ENCODE measurements at places on chromosomes 6 and 20.

DNA sequence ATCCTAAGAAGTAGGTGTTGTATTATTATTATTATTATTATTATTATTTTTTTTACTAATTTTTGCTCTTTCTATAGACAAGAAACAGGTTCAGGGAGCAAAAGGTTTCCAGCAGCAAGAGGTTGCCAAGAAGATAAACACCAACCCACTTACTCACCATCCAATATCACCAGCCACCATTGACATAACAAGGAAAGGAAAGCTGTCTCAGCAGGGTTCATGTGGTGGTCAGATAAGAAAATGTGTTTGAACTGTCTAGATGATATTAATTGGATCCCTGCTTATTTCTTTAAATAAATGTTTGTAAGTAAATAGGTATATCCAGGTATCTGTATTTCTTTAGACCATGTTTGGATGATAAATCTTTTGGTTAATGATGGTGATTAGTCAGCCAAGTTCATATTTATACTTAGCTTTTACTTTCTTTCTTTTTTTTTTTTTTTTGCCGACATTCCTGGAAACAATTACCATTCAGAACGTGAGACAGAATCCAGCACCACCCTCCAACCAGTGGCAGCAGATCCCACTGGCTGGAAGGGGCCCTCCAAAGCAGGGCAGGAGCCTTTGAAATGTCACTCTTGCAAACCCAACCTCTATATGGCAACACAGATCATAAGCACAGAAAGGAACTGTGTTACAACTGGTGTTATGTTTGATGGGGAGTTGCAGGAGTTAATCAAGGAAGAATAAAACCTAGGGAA lies 139.2 kb upstream of the ECI2 start:
- no peak for DNase-seq

- DNase-seq = no peak
Measured at GRCh38 chr6:3500262-3501014, 43.6 kb upstream of the SLC22A23 start.

GRCh38 chr20:15977758-15978157 lies 595.5 kb downstream of the KIF16B start:
- DNase-seq = no peak

DNA sequence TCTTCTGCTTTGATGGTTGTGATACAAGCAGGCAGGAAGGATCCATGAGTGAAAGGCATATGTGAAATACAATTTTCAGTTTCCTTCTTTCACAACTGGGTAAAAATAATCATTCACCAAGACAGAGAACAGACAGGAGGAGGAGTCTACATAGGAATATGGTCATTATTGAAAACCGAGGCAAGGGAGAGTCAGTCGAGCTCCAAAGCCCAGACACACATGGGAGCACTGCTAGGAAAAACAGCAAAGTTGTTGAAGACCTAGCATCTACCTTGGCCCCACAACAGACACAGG lies 260.6 kb downstream of the ERMARD start:
- no peak for DNase-seq

GRCh38 chr6:120230008-120230407 lies 880.4 kb upstream of the MAN1A1 start:
- no peak for DNase-seq

DNA sequence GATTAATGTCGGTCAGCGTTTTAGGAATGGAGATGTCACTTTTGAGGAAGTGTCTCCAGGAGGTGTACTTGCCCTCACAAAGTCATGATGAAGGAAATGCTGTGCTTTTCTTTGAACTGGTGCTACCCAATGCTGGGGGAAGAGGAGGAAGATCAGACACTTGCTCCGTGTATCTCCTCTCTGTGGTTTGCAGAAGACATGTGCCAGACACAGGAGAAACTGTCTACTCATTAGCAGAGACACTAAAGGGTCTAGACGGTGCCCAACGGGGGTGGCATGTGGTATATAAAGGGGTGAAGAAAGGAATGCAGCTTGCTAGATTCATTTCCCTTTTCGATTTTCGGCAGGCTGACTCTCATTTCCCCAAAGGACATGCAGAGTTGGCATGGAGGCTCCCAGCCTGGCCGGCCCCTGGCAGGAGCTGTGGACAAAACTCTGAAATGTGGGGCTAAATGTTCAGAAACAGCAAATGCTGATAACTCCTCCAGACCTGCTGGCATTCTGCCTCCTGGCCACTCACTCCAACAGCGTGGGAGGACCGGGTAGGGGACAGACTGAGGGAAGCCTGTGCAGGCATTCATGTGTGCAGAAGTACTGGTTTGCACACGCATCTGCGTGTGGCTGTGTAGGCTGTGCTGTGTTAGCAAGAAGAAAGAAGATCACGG lies 59.6 kb upstream of the QKI start:
- DNase-seq = no peak

GRCh38 chr6:34447910-34448309 lies 18.0 kb upstream of the PACSIN1 start:
- DNase-seq = no peak

DNA sequence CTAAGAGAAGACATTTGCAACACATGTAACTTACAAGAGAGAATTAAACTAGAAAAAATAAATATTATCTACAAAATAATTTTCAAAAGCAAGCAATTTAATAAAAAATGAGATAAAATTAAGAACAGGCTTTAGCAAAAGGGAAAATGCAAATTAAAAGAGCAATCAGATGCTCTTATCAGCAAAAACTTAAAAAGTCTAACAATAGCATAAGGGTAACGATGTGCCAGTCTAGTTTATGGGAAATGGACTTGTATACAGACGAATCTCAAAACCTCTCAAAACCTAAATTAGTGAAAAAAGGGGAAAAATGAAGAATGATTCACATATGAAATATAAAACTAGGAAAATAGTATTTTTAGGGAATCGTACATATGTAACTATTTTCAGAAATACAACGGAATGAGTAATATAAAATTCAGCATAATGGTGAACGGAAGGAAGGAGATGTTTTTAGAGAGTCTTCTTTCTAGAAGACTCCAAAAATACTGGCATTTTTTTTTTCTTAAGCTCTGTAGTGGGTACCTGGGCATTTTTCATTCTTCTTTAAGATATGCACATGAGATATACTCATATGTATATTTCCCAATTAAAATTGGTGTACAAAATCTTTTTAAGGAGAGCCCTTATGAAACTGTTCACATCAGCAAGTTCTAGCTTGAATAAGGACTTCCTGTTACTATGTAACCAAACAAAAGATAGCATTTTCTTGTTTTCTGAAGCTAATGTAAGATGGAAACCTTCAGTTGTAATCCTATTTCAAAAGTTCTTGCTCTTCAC lies 927 bp upstream of the MANEA start:
- no peak for DNase-seq

DNA sequence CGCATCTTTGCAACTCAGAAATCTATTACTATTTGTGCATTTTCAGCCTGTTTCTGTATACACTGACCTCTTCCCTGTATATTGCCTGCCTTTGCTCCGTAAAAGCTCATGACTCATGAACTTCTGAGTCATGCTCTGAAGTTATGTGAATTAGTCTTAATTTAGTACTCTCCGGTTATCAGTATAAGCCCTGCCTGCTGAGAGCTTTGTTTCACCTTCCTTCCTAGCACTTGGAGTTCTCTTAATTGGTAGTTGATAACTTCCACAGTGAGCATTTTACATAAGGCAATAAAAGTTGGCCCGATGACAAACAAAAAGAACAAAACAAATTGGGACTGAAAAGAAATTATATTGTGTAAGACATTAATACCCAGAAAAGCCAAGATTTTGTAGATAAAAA lies 231.4 kb downstream of the GJA1 start:
- DNase-seq = no peak

DNA sequence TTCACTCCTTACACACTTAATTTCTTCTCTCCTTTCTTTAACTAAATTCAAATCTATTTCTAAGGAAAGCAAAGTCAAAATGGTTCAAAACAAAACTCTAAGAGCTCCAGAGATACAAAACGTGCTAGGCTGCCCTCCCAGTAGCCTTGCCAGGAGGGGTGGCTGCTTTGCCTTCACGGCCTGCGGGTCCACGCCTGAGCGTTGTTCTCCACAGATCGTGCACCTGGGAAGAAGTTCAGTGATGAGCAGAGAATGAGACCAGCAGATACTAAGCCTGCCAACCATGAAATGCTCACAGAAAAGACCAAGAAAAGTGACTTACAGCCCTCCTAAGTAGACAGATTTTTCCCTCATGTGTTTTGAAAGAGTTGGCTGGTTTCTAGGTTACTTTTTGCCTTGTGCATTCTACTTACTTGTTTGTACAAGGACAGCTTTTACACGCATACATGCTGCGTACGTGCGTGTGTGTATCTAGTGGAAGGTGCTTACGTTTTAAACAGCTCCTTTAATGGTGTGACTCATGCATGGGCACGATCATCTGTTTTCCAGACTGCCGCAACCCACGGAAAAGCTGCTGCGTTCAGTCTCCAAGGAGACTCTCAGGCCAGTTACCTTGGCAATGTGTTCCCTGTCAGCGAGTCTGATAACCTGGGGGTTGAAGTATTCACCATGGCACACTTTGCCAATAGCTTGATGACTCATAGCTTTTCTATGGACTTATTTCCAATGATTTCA lies 32.4 kb upstream of the PBOV1 start:
- DNase-seq = no peak

DNA sequence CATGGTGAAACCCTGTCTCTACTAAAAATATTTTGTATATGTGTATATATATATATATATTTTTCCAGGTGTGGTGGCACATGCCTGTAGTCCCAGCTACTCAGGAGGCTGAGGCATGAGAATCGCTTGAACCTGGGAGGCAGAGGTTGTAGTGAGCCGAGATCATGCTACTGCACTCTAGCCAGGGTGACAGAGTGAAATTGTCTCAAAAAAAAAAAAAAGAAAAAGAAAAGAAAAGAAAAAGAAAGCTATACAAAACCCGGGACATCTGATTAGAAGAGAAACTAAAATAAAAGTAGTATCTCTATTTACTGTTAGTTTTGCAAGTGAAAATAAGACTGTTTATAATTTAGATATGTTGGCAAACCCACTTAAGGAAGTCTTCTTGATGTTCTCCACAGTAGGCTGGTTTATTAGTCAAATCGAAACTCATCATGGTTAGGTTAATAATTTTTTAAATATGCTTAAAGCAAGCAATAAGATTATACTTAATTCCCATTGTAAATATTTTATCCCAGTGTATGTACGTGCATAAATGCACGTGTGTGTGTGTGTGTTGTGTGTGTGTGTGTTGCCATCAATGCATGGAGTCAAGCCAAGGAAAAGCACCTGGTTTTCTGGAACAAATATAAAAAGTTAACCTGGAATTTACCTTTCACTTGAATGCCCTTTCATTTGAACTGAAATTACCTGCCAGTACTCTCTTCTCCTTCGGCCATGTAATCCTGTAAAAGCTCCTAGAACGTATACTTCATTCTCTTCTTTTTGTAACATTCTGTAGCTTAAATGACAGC lies 7.1 kb downstream of the VNN2 start:
- no peak for DNase-seq

DNA sequence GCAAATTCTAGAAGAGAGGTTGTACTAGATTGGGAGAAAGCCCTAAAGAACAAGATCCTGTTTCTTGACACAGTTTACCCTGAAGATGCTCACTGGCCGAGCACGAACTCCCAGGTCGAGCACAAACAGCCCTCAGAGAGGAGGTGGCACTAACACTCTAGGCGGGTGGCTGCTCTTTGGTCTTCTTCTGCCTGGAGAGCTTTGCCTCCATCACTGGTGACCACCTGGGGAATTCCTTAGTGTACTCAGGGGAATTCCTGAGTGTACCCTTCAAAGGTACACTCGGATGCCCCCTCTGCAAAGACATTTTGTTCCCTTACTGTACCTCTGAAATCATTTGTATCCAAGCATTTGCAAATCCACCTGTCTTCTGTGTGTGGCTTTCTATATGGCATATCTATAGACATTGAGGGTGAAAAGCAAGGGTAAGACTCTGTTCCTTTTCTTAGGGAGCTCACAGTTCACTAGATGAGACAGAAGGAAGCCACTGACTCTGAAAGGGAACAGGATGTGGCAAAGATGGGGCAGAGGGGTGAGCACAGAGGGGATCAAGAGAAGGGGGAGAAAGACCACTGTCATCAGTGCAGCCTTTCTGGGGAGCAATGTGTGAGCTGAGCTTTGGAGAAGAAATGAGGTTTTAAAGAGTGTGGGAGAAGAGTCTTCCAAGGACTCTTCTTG lies 169.8 kb upstream of the PROKR2 start:
- no peak for DNase-seq

DNA sequence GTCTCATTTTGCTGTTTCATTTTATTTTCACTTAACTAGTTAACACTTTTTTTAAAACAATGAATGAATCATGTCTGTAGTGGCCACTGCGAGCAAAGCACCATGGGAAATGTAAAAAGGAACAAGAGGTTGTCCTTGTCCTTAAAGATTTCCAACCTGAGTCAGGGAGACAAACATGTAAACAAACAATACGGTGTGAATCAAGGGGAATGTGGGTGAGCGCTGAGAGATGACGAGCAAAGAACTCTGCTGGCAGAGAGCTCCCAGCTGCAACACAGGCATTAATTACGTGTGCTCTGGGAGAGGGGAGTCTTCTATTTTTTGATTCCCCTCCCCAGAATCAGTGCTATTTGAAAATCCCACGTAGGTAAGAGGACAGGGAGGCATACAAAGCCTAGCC lies 84.3 kb downstream of the ATXN1 start:
- no peak for DNase-seq

DNA sequence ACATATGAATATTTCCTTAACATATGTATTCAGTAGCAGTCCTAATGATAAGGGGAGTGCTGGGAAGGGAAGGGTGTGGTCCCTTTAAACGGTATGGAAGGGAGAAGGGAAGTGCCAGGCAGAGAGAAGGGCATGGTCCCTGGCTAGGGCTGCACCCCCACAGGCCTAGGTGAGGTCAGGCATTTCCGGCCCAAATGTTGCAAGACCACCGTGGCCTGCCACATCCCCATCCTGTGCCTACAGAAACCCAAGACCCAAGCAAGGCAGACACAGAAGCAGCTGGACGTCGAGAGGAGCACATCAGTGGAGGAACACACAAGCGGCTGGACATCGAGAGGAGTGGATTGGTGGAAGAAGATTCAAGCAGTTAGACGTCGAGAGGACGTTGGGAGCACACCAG lies 5.9 kb downstream of the RRAGD start:
- no peak for DNase-seq

- no peak for DNase-seq
Measured at GRCh38 chr6:162421004-162421403, 306.6 kb downstream of the PRKN start.

- no peak for DNase-seq
Measured at GRCh38 chr6:107991772-107992550, 34.0 kb upstream of the SEC63 start.

- DNase-seq = no peak
Measured at GRCh38 chr6:162625846-162626540, 101.6 kb downstream of the PRKN start.

- no peak for DNase-seq
Measured at GRCh38 chr20:17556837-17557674, 12.8 kb upstream of the DSTN start.

DNA sequence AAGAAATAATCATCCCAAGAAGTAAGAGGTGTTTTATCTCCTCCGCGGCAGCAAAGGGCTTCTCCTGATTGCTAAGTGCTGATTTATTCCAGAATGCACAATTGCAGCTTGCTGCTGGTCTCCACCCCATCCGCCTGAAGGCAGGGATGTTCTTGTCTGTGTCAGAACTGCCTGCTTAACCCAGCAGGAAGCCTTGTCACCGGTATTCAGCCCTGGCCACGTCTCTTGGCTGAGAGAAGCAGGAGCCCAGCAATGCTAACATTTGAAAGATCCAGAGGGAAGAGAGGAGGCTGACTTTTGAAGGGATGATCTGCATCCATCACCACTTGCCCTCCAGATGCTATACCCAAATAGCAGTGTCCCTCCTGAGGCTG lies 4.2 kb downstream of the SCML4 start:
- no peak for DNase-seq

GRCh38 chr20:50335105-50335504 lies 144.5 kb downstream of the CEBPB start:
- DNase-seq = no peak
